GM04503 (cell line): ENCODE measurements at places on chromosomes 4 and X.

- DNase-seq, result no peak
Observed at GRCh38 chr4:39442998-39443397, 15.7 kb downstream of the RPL9 start.

DNA sequence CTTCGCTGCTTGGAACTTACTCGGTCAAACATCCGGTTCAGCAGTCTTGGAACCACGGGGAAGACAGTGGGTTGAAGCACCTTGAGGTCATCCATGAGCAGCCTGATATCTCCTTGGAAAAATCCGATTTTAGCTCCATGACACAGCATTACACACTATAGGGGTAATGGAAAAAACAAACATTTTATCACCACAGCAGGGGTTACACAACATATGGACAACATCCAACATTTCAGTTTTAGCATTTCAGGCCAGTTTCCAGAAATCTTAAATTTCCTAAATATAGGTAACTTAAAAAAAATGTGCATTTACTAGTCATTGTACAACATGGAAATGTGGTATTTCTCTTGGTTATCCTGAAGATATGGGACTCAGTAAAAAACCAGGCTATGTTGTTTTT is 34.4 kb upstream of the CENPU start:
- no peak for DNase-seq

DNA sequence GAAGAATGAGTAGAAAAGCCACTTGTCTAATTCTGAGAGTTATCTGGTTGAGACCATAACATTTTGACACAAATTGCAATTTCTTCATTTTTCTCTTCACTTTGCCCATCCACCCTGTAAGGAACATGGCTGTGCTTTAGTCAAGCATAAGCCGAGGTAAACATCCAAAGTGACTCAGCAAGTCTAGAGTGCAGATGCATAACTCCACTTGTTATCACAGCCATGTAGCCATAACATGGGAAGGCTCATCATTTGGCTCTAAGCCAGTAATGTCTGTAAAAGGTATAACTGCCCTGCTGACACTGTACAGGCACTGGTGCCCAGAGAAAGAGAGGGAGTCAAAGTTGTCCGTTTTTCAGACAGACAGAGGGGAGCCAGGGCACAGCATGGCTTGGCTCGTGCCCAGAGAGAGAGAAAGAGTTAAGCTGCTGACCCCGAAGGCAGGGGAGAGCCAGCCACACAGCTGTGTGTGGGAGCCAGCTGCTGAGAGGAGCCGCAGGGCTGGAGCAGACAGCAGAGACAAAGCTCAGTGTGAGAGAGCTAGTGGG is 76.9 kb upstream of the EXOC1L start:
- DNase-seq, result no peak

DNA sequence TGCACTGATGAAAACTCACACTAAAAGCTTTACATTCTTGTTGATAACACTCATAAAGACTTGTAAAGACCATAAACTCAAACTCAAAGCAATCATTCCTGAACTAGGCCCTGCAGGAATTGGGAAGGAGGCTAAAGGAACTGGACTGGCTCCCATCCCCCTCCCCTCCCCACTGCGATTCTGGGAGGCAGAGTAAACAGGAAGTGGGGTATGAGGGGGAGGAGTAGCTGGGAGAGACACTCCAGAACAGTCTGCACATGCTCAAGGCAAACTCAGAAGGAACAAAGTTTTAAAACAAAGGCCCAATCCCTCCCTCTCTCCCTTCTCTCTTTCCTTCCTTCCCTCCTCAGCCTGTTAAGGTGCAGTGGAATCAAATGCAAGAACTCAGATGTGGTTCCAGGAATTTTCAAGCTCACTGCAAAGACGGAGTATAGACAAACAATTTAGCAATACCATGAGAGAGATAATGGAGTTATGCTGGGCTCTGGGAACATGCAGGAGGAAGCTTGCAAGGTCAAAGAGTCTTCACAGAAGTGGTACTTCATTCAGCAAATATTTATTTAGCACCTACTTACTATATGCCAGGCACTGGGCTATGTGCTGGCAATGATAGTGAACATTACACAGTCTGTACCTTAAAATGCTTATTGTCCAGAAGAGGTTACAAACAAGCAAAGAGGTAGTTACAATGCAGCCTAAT is 15.9 kb downstream of the MID1IP1 start:
- DNase-seq, result no peak

DNA sequence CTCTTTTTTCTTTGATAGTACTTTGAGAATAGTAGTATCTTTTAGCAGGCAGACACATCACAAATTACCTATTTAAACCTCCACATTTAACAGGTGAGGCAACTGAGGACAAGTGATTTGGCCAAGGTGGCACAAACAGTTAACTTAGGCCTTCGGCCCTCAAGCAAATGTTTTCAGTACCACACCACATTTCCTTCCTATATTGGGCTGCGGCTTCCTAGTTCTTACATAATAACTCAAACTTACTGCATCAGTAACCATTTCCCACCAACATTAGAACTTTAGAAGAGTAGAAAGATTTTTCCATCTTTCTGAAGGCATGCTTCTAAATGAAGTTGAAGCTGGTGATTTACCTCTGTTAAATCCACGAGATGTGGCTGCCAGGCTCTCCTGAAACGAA is 63.2 kb upstream of the SLC4A4 start:
- no peak for DNase-seq

DNA sequence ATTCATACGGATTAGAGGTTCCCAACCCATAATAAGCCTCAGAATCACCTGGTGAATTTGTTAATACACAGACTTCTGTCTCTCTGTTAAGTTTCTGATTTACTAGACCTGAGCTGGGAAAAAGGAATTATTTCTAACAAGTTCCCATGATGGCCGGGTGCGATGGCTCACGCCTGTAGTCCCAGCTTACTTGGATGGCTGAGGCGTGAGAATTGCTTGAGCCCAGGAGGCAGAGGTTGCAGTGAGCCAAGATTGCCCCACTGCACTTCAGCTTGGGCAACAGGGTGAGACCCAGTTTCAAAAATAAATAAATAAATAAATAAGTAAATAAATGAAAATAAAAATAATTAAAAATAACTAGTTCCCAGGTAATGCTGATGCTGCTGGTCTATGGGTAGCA is 412.3 kb downstream of the GALNTL6 start:
- no peak for DNase-seq

DNA sequence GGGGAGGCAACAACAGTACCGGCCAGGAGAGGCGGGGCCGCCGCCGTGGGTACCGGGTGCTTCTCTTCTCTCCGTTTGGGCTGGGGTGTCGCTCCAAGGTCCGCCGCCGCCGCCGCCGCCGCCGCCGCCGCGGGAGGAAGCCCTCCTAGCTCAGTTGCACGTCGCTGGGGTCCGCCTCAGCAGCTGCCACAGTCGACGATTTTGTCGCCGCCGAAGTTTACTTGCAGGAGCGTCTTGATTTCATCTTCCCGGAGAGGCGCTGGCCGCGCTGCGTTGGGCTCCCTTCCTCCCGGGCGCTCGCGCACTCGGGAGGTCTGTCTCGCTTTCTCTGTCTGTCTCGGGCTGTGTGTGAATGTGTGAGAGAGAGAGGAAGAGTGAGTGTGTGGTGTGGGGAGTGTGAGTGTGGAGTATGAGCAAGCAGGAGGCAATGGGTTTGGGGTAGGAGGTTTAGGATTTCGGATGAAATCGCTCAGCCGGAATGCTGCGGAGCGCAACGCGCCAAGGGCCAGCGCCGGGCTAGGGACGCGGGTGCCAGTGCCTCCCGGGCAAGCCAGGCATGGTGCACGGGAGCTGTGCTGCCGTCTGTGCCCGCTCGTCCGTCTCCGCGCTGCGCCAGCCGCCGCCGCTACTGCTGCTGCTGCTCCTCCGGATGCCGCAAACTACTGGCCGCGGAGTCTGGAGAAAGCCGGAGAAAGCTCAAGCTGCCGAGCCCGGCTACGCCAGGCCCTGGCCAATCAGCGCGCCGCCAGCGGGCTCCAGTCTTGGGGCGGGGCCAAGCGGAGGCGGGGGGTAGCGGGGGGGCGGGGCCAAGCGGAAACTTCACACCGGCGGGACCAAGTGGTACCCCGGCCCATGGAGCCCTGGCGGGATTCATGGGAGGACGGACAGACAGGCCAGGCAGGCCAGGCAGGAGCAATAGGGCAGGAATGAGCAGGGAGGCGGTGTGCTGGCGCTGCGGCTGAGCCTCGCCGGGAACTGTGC is at the start of gene PCDH19:
TSS of gene PCDH19 (minus strand) at position 664 of the 981 bp plus-strand sequence. CDS start 1,676 bp downstream, outside the sequence.
- DNase-seq, result peak; percentile 1

- no peak for DNase-seq
Observed at GRCh38 chrX:37818031-37818430, 29.3 kb downstream of the DYNLT3 start.

GRCh38 chr4:77921701-77922100 is 59.1 kb downstream of the MRPL1 start:
- DNase-seq, result peak; percentile 81

GRCh38 chr4:8333726-8334460 is 64.3 kb downstream of the HTRA3 start:
- DNase-seq, result no peak

GRCh38 chr4:106301393-106302061 is 14.5 kb downstream of the TBCK start:
- no peak for DNase-seq

GRCh38 chrX:49178537-49178936 is 6.8 kb downstream of the PLP2 start:
- DNase-seq, result no peak

DNA sequence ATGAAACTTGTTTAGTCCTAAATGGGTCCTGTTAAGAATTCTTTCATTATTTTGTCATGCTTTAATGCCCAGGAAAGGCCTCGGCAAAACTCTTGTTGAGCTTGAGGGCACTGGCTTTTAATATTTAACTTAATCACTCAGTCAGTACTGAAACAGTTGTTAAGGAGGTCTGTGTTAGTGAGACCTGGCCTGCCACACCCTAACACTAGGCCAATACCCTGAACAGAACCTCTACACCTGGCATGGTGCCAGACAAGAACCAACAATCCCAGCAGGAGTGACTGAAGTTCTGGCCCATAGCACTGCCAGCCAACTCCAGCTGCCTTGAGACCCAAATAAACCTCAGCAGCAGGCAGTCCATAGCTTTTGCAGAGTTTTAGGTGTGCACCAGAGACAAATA is 85.7 kb upstream of the ITM2A start:
- no peak for DNase-seq

DNA sequence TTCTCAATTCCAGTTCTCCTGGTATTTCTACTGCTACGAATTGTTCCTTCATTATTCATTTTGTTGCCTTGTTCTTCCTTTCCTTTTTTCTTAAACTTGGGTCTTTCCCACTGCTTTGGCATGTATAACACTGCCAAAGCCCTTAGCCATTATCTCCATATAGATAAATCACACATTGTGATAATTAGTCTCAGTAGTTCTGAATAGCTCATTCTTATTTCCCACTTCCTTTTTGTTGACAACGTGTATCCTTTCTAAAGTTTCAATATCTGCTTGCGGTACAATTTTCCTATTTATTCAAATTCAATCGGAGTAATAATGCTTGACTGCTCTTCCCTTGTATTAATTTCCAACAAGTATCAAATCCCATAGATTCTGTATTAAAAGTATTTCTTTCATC is 14.5 kb upstream of the CAMK2D start:
- DNase-seq, result no peak

DNA sequence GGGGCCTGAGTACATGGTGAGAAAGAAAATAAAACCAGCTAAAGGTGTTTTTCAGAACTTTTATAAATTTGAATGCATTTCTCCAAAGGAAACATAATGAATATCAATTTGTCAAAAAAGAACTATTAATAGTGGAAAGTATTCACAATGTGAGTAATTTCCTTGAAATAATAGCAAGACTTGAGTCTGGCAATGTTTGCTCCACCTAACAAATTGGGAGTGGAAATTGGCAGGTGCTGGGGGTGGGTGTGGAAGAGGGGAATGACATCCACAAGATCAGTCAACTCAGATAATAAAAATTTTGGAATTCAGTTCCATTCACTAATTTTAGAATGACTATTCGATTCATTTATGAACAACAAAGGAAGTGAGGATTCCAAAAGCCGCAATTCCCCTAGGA is 884.8 kb upstream of the SLIT2 start:
- no peak for DNase-seq
